ENCODE measurements at places on chromosomes 3 and 15. TPM values are rescaled to one million over a fixed set of nuclear protein-coding genes. Genes with fewer than 3 reads are reported as not detected.
A peak's percentile ranks its signal among the peaks of the same experiment; 100 is the strongest.

DNA sequence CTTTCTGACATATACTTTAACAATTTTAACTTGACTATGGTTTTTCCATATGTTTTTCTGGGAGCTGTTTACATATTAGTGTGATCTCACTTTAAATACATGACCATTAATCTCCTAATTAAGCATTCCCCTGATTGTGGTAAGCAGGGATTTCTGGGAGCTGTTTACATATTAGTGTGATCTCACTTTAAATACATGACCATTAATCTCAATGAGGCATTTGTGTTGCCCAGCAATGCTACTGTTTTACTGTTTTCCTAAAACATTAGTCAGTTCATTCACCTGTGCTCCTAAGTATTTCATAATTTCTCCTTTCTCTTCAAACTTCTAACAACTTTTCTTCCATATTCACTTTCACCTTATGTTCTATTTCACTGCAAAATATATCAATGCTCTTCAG is 3.6 kb upstream of the GRAMD1C start:
- DNase-seq: no peak

- DNase-seq: no peak
Measured at GRCh38 chr3:111414531-111414930, 127.5 kb upstream of the CD96 start.

- DNase-seq: peak; percentile 91
Measured at GRCh38 chr3:155870945-155871745, 695 bp downstream of the GMPS start.

DNA sequence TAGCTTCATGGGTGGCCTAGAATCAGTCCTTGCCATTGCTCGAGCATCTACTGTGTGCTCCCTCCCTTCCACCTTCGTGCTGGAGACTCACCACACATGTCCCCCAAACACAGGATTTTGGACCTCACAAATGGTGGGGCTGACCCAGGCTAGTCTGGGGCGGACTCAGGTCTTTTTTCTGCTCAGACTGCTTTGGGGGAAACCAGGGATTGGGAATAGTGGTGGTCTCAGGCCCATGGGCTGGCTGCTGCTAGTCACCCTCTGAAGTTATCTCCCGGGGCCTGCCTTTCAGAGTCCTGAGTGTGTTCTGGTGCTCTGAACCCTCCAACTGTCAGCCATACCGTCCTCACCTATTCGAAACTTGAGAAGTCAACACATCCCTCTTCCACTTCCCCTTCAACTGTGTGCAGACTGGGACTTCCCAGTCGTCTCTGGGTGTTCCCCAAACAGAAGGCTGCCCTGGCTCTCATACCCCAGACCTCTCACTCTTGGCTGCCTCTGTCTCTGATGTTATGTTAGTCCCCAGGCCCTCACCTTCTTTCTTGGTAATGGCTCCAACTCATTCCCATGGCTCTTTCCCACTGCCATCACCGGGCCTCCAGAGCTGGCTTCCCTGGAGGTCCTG is 46.0 kb downstream of the PPCDC start:
- DNase-seq: no peak

DNA sequence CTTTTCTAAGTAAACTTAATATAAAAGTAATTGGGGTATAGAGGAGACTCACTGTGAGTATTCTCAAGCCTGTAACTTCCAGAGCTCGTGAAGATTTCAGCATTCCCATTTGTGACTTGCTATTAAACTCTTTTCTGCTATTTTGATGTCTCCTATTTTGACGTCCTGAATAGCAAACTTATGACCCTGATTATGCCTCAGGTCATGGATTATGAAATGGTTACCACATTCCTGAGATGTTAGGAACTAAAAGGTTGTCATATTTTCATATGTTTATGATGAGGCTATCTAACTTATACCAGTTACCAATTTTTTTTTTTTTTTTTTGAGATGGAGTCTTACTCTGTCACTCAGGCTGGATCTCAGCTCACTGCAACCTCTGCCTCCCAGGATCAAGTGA is 105.5 kb downstream of the ATG7 start:
- DNase-seq: no peak

GRCh38 chr15:90588427-90588826 is 58.7 kb downstream of the CRTC3 start:
- DNase-seq: no peak

- DNase-seq: no peak
Measured at GRCh38 chr3:118931996-118932395, 102.7 kb downstream of the IGSF11 start.

DNA sequence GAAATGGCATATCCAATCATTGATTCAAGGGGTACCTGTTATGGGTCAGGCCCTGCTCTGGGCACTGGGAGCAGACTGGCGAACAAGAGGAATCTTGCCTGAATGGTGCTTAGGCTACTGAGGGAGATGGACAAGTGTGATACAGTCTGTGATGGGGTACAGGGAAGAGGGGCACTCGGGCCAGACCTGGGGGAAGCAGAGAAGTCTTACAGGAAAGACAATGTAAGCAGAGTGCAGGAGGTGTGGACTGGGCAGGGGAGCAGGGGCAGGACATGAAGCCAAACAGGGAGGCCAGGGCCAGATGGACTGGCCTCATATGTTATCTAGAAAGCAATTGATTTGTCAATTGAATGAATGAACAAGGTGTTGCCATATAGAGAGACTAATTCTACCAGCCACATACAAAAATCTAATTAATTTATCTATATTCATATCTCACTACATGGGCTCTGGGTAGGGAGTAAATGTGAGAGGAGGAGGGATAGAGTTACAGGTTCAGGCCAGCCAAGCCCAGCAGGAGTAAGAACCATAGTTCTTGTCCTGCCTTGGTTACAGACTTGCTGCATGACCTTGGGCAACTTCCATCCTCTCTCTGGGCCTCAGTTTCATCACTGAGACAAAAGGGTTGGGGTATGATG is 3.6 kb upstream of the IGDCC4 start:
- DNase-seq: peak; percentile 59

DNA sequence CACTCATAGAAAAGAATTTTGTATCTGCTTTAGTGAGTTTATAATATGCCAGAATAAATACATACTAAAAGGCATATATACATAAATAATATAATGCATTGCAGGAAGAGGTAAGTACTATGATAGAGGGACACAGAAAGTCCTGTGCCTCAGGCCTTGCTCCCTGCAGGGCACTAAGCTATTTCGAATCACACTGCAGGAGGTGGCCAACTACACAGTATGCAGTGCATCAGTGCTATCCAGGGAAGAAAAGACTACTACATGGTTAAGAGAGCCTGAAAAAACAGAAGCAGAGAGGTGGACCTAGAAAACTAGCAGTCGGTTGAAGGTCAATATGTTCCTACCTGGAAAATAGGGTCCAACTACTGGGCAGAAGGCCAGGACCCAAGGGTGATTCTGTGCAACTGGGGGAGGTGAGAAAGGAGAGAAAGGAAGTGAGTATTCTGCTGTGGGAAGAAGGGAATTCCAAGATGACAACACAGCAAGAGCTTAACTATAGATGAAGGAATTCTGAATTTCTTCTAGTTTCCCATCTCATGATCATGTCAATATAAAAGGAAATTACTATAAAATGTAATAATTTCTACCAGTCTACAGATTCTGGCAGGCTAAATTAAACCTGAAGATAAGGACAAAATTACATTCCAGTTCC is 218.0 kb downstream of the ZBTB20 start:
- DNase-seq: no peak

DNA sequence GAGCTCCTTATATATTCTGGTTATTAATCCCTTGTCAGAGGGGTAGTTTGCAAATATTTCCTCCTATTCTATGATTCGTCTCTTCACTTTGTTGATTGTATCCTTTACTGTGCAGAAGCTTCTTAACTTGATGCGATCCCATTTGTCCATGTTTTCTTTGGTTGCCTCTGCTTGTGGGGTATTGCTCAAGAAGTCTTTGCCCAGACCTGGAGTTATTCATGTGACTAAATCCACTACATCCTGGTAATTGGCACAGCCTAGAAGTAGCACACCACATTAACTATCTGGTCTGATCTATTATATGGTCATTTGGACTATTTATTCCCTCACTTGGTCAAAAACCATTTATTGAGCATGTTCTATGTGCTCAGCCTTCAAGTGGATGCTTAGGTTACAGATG is 164.8 kb upstream of the ATP11B start:
- no peak for DNase-seq

- DNase-seq: peak; percentile 21
Measured at GRCh38 chr3:134879990-134880389, 84.9 kb downstream of the EPHB1 start.

- no peak for DNase-seq
Measured at GRCh38 chr3:99484871-99485270, 153.5 kb upstream of the COL8A1 start.

DNA sequence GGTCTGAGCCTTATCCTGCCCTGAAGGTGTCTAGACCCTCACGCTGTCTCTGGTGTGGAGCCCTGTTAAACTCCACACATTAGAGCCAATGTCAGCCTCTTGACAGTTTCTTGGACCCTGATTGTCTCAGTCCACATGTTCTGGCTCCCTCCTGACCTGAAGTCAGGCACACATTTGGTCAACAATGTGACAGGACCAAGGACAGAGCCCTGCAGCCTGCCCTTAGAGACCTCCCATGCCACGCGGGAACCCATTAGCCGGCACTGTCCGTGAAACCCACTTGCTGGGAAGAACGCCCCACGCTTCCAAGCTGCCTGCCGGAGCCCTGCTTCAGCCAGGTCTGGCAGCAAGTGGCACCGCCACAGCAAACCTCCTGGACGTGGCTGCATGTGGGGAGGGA is 162.7 kb upstream of the LINGO1 start:
- no peak for DNase-seq

DNA sequence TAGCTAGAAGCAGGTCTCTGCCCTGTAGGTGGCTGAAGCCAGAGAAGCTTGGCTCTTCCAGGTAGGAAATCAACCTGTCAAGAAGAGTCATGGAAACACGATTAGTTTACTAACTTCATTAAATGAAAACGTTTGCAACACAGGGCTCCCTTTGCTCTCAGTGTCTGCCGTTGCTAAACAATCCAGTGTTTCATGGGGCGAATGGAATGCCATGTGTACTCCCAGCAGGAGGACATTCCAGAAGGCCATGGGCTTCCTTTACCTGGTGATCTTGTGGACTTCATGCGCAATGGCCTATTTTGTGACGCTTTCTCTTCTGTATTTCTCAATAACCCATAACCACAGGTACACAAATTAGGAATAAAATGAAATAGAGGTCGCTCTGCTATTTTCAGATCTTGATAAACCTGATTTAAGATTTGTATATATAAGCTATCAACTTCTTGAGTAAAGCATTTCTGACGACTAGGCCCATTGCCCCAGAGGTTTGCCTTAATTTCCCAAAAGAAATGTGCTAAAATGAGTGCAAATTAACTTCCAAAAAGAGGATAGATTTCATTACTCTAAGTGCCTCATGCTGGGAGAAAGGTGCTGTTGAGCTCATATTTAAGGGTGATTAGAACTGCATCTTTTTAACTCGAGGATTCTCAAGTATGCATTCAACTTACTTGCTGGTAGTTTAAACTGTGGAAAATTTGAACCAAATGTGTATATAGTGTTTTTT is 171.0 kb downstream of the EPHA3 start:
- no peak for DNase-seq

DNA sequence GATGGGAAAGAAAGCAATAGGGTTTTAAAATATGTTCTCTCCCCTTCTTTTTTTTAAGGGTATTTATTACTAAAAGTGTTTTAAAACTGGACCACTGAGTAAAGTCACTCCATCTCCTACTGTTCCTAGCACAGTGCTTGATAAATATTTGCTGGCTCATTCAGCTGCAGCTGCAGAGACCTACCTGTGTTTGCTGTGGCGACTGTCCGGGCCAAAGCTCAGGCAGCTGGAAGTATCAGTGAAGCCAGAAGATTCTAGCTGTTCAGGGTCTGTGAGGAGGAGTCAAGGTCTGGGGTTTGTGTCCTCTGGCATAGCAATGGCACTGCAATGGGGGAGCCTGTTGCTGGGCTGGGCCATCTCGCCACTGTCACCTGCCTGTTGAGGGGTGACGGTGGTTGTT is 109.9 kb downstream of the RPLP1 start:
- no peak for DNase-seq

DNA sequence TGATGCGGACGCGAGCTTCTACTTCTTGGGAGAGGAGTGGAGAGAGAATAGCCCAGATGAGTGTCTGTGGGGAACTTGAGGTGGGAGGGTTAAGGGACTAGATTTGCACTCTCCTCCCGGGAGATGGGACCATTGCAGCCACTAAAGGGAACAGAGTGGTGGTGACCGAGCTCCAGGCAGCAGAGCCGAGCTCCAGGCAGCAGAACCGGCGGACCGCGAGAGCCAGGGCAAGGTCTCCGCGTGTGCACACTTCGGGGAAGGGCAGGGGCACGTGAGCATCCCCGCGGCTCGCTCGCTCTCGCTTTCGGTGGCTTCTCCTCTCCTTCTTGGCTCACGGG is 1.1 kb downstream of the IGDCC3 start:
- no peak for DNase-seq

DNA sequence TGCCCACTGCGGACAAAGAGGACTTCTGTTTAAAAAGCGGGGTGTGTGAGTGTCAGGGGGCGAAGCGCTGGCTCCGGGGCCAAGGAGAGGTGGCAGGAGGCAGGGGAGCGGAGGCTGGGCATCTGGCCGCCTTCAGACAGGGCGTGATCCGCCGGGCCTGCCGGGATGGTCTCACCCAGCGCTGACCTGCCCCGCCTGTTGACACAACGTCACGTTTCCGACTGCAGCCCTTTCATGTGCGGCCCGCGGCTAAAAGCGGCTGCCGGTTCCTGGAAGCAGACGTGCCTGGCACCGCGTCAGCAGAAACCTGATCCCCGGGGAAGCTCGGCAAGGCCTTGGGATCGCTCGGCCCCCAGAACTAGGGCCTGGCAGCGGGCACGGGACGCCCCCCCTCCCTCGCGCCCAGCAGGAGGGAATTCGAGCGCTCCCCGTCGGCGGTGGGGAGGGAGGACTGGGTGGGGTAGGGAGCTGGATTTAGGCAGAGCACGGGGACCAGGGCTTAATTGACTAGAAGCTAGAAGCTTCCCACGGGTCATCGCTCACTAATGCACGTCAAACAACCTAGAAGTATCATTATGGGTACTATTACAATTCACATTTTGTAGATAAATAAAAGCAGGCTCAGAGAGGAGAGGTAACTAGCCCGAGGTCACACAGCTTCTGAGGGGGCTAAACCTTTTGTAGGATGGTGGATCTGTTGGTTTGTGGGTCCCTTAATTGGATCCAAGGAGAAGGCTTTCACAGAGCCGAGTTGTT is 7.7 kb downstream of the BHLHE40 start:
- DNase-seq: peak; percentile 95

Gene CCNB2
- total RNA-seq: 3.5 TPM

Gene PROS1
- 28.4 TPM for total RNA-seq

Gene SLC24A1
- 5.8 TPM for total RNA-seq

Gene ONECUT1
- not detected for total RNA-seq

Gene CASR
- total RNA-seq: not detected

Gene SLC6A20
- total RNA-seq: not detected

Gene RAB5A
- 124 TPM for total RNA-seq

Gene APPL1
- total RNA-seq: 46.6 TPM

Gene HGD
- total RNA-seq: not detected

Gene PLD1
- 26.4 TPM for total RNA-seq

Gene CSPG4
- total RNA-seq: 9.1 TPM

Gene LRRN1
- total RNA-seq: 8.5 TPM

Gene RBPMS2
- total RNA-seq: not detected
